ENCODE measurements at places on chromosomes 3 and 15.

GRCh38 chr3:128041344-128041743 is 10.9 kb upstream of the SEC61A1 start:
- no peak for DNase-seq

GRCh38 chr3:182979674-182980191 is 605 bp downstream of the DCUN1D1 start:
- DNase-seq: peak; percentile 71

GRCh38 chr3:117875887-117876286 is 1158.8 kb downstream of the IGSF11 start:
- DNase-seq: no peak

DNA sequence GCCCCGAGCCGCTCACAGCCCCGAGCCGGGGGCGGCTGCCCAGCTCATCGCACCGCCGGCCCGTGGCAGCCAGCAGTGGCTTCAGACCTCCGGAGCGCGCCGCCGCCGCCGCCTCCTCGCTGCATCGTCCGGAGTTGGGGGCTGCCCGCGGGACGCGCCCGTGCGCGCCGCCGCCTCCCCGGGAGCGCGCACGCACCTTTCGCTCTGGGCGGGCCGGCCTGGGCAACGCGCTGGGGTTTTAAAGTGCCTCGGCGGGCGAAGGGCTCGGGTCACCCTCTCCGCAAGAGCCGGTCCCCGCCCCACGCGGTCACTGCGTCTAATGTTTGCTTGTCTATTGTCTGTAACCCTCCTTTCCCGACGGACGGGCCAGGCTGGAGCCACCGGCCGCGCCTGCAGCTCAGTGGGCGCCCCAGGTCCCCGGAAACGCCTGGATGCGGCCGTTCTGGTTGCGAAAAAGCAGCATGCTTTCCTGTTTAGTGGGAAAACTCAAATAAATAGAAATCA is at the start of gene RYK:
RYK (minus strand) TSS at position 143 of the 504 bp plus-strand sequence. CDS start 205 bp downstream, outside the sequence.
- peak; percentile 94 for DNase-seq

DNA sequence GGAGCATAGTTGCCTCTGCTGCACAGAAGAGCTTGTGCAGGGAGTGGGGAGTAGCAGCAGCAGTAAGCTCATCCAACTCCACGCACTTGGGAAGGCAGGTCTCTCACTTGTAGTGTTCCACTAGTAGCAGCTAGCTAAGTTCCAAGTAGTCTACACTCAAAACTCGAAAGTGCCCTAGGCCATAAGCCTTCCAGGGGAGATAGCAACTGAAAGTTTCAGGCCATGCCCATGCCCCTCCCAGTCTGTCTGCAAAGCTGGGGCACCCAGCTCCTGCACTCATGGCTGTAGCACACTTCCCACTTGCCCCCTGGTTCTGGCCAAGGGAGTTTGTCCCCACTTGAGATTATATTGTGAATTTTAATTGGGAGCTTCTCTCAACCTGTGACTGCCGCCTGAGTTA is 57.5 kb downstream of the MFSD1 start:
- DNase-seq: no peak

DNA sequence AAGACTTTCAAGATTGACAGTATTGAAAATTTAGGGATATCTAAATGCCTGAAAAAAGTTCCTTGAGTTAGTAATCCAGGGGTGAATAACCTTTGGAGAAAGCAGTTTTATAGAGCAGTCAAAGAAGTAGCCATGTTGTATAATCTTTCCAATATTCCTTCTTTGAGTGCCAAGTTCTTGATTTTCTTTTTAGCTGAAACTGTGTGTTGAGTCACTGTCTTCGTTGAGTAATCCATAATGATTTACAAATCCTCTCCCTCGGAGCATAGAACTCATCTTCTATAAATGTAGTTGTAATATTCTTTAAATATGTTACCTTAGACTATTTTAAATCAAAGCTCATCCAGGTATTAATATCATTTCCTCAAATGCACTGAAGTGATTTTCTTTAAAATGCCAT is 135.2 kb downstream of the BBX start:
- DNase-seq: no peak

DNA sequence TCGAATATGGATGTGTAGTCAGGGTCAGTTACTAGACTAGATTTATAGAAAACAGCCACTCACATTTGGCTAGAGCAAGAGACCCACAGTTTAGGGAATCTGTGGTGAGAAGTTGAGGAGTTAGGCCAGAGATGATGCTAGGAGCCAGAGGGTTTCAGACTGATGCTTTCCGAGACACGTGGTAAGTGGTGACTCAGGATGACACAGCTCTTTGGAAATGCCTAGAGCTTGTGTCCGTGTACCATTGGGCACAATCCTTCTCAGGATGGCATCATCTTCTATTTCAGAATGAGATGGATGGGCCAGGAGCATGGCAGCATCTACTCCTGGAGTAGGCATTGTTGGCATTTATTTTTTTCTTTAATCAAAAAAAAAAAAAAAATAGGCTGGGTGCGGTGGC is 28.5 kb downstream of the PTPRG start:
- DNase-seq: no peak

- DNase-seq: no peak
Measured at GRCh38 chr3:100776746-100777145, 67.5 kb downstream of the TFG start.

DNA sequence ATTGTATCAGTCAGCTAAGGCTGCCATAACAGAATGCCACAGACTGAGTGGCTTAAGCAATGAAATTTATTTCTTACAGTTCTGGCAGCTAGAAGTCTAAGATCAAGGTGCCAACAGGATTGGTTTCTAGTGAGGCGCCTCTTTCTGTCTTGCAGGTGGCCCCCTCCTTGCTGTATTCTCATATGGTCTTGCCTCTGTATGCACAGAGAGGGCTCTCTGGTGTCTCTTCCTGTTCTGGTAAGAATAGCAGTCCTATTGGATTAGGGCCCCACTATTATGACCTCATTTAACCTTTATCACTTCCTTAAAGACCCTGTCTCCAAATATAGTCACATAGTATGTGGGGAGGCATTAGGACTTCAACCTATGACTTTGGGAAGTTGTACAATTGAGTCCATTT is 253.9 kb downstream of the EDEM1 start:
- no peak for DNase-seq

- DNase-seq: no peak
Measured at GRCh38 chr3:23448998-23449537, 245.9 kb downstream of the UBE2E2 start.
